ENCODE measurements at places on chromosomes 13 and 19.

DNA sequence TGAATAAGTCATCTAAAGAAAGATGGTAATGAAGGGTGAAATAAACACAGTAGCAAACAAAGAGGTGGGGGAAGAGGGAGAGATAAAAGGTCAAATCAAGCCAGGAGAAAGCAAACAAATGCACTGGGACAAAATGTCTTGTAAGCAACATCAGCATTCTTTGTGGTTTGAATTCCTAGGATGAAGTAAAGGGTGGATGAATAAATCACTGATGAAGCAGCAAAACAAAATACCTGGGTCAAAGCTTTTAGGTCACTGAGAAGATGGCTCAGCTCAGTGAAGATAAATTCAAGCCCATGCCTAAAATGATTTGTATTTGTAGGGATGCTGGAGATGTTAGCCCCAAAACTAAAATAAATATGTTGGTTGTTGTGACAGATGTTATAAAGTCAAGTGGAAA lies 86.5 kb upstream of the FBXL3 start:
- DNase-seq = no peak

DNA sequence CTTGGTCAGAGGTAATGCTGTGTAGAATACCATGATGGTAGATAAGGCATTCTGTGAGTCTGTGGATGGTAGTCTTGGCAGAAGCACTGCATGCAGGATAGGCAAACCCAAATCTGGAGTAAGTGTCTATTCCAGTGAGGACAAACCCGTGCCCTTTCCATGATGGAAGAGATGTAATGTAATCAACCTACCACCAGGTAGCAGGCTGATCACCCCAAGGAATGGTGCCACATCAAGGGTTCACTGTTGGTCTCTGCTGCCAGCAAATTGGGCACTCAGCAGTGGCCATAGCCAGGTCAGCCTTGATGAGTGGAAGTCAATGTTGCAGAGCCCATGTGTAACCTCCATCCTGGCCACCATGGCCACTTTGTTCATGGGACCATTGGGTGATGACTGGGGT lies 155.0 kb downstream of the RAP2A start:
- no peak for DNase-seq

DNA sequence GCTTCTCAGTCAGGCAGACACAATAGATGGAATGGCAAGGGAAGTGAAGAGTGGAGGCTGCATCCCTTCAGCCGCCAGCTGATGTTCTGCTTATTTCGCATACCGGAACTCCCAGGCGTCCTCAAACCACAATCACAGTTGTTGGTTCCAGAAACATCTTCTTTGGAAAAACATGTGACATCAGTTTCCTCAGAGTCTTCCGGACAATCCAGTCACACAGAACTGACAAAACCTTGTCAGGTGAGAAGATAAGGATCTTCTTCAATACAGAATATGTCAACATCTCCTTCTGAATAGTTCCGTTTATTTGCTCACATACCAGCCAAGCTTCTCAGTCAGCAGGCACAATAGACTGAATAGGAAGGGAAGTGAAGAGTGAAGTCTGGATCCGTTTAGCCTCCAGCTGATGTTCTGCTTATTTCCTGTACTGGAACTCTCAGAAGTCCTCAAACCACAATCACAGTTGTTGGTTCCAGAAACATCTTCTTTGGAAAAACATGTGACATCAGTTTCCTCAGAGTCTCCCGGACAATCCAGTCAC lies 45.1 kb upstream of the CEACAM21 start:
- peak; percentile 85 for DNase-seq

DNA sequence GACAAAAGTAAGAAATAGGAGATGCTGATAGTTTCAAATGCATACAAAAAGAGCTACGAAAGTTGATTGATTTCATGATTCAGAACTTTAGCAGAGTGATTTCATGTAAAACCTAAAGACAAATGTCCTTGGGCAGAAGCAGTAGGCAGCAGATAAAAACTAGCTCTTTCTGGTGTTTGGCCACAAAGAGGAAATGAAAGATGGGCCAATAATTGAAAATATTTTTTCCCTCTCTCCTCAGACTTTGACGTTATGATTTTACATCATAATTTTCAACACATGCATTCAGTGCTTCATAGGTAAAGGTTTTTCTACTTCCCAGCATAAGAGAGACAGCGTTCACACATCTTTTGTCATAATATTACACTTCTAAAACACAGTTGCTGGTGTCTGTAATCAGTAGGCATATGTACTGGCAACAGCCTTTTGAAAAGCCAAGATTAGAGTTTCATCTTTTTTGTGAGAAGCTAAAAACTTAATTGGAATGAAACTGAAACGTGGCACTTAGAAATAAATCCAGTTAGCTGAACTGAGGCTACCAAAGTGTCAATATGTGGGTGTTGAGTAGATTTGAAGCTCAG lies 9.3 kb downstream of the SCEL start:
- peak; percentile 24 for DNase-seq

DNA sequence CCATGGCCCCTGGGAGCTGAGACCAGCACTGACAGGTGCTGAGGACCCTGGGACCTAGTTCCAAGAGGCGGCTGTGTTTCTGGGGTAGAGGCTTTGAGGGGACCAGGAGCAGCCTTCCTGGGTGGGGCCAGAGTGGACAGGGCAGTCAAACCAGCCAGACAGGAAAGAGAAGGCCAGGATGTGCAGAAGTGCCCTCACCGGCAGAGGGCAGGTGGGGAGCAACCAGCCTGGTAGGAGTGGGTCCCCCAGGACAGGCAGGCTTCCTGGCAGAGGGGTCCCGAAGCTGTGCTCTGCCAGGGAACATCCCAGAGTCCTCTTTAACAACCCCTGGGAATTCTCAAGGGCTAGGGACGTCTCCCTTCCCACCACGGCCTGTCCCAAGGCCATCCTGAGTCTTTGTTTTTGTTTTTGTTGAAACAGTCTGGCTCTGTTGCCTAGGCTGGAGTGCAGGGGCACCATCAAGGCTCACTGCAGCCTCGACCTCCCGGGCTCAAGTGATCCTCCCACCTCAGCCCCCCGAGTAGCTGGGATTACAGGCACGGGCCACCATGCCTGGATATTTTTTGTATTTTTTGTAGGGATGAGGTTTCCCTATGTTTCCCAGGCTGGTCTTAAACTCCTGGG lies 3.0 kb upstream of the HIPK4 start:
- no peak for DNase-seq

All from inflammatory macrophage treated with lipopolysaccharide for 4 hours (primary cell).